ENCODE measurements at places on chromosomes 11 and 22.

DNA sequence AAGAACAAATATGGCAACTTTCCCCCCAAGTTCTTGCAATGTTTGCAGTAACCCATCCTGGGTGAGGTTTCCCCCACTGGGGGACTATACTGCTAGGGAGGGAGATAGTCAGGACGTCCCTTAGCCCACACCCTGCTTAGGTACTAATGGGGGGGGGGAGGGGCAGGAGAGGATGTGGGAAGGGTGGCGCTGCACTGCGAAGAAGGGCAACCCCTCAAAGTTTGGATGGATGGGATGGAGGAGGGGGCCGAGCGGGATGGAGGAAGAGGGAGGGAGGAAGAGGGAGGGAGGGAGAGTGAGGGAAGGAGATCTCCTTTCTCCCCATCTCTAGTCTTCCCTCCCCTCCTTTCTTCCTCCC lies 100.6 kb upstream of the HSD17B12 start:
- no peak for DNase-seq

- DNase-seq = no peak
These were observed 8.9 kb downstream of the SCARF2 start for GRCh38 chr22:20428496-20429253.

DNA sequence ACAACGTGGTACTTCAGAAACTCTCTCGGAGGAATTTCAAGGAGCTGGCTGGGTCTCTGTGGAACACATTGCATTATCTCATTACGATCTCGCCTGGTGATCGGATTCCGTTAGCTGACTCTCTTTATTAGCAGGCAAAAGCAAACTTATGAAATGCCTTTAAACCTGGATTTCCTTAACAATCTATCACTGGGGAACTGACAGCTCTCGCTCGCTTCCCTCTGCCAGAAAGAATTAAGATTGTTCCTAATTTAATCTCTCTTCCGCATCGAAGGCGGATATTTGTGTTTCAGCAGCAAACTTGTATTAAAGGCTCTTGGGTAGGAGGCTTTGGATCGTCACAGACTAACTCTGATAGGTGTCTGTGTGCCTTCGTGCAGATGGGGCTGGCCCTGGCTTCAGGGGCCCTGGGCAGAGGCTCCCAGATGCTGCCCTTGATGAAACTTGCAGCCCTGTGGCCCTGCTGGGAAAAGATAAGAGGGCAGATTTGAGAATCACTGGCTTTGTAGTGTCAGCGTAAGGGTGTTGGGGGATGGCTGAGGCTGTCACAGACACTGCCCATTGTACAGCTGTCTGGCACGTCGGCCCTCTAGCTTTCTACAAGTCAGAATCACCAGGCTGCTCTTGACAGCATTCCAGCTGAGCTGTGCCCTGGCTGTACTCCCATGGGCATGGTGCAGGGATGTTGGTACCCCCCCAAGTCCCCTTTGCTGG lies 162.2 kb upstream of the NECTIN1 start:
- DNase-seq = no peak

GRCh38 chr11:26410706-26411366 lies 78.9 kb downstream of the ANO3 start:
- DNase-seq = no peak

DNA sequence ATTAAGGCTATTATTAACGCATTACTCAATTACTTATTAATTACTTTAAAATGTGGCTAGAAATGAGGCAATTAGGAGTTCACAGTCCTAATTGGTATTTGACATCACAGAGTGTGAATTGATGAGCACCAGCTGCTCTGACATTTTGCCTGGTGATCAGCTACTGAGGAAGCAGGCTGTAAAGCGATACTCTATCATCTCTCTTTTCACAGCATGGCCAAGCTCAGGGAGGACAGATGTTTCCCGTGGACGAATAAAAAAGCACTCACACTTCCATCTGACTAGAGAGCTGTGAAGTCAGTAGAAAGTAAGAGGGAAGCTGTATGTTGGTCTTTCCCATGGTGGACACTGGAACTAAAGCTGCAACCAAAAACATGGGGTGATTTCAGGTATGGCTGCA lies 29.1 kb upstream of the SYT9 start:
- DNase-seq = no peak

GRCh38 chr22:43263645-43264514 lies 76.9 kb upstream of the TTLL12 start:
- peak; percentile 86 for DNase-seq

DNA sequence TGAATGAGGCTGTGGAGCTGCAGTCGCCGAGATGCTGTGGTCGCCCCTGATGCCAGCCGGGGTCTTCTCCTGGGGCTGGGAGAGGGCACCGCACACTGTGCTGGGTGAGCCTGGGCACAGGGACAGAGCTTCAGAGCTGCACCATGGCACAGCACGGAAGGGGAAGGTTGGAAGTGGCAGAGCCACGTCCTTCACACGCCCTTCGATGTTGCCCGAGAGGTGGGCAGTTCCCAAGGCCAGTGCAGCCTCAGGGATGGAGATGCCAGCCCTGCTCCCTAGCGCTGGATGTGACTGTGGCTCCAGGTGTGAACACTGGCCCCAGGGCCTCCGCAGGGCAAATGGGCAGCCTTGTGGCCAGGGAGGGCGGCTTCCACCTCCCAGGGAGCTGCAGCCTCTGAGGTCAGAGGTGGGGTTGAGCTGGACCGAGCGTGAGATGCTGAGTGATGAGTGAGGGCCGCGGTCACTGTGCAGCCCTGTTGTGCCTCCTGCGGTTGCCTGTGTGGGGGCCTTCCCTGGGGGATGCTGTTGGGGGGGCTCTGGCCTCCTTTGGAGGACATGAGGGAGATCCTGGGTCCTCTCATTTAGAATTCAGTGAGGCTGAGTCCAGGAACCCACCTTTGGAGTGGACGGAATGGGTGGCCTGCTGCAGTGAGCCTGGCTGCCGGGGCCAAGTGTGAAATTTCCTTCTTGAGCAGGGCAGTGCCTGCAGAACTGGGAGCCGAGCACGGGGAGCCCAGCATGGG lies 1090.0 kb downstream of the BRD1 start:
- DNase-seq = no peak

- no peak for DNase-seq
These were observed 20.0 kb downstream of the APLNR start for GRCh38 chr11:57217053-57217452.

- DNase-seq = no peak
These were observed 235.3 kb downstream of the CTTN start for GRCh38 chr11:70633610-70634009.

GRCh38 chr11:72833811-72834493 lies 19.7 kb downstream of the ATG16L2 start:
- DNase-seq = no peak

DNA sequence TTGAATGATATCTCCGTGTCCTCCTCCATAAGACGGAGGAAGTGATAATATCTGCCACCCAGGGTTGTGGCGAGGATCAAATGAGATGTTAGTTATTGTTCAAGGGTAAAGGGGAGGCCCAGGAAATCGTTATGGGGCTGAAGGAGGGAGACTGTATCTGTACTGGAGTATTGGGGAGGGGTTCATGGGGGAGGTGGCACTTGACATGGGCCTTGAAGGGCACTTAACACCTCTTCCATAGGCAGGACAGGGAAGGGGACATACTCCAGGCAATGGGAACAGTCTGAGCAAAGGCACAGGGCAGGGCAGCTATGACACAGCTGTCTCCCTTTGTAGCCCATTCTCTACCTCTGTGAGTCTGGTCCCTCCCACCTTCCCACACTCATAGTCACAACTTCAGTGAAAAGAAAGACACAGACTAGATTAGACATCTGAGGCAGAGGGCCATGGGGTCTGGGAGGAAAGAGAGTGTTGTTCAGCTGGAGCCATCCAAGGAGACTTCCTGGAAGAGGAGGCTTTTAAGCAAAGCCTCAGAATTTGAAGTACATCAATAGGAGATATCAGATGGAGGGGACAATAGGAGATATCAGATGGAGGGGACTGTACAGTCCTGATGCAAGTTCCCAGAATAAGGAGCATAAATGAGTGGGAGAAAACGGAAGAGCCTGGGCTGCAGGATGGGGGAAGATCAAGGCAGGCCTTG lies 15.8 kb upstream of the DGKZ start:
- DNase-seq = no peak

GRCh38 chr22:22746963-22747933 lies 102.8 kb downstream of the GGTLC2 start:
- no peak for DNase-seq

DNA sequence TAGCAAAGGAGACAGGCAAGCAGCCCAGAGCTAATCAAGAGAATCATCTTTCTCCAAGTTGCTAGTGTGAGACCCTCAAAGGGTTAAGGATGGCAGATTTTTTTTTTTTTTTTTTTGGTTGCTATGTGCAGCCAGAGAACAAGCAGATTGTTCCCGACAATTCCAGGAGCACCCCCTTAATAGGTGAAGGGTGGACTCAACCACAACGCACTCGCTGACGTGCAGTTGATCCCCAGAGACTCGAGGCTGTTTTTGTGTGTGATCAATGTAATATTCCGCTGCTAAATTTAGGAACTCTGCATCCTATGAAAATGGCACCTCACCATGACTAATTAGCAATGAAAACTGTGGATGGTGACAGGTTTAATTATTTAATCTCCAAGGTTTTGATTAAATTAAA lies 789.0 kb downstream of the KCNA4 start:
- no peak for DNase-seq

- no peak for DNase-seq
These were observed 1.3 kb downstream of the CLMP start for GRCh38 chr11:123193742-123194141.

- no peak for DNase-seq
These were observed 28.5 kb downstream of the ST14 start for GRCh38 chr11:130188047-130188446.

GRCh38 chr11:35343033-35343598 lies 76.2 kb downstream of the SLC1A2 start:
- DNase-seq = no peak

DNA sequence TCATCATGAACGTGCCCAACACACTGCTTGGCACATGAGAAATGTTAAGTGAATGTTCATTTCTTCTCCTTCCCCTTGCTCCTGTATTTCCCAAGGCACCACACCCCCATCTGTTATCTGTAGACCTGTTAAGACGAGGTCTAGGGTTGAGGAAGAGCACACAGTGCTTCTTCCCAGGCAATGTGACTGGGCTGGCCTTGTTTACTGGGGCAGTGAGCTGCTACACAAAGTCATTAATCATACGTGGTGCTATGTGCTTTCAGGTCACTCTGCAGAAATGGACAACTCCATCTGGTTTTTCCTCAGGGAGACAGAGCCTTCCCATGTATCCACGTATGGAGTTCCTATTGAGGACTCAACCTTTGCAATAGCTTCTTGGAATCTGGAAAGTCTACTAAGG lies 118.7 kb downstream of the KCNC1 start:
- DNase-seq = no peak

DNA sequence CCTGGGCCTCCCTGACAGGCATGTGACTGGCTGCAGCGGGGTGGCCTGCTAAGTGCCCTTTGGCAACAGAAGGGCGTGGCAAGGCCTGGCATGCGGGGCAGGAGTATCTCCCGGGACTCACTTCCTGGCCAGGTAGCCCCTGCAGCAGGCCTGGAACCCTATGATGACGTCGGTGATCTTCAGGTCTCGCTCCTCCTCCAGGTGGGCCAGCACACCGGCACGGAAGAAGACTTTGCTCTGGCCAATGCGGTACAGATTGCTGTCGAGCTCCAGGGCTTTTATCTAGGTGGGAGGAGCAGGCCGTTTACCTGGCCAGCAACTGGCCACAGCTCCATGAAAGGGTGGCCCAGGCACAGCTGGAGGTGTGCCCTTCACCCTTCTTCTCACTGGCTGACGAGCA lies 50.9 kb downstream of the APOL1 start:
- no peak for DNase-seq

- no peak for DNase-seq
These were observed 26.7 kb upstream of the PRSS23 start for GRCh38 chr11:86773513-86774252.

DNA sequence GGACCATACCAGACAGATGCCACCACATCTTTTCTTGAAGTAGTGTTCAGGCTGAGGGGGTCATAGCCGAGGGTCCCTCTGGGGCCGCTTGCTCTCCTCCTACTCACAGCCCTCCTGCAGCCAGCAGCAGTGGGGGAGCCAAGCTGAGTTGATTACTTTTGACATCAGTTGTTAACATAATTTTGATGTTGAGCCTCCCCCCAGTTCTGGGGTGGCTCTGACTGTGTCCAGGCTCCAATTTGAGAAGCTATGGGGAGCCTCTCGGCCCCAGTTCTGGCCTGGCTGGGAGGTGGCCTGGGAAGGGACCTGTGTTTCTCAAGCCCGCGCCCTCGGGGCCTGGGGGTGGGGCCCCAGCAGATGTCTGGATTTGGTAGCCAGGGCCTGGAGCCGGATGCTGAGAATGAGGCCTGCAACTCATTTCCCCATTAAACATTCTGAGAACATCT lies 47.9 kb downstream of the KCNQ1OT1 start:
- no peak for DNase-seq

DNA sequence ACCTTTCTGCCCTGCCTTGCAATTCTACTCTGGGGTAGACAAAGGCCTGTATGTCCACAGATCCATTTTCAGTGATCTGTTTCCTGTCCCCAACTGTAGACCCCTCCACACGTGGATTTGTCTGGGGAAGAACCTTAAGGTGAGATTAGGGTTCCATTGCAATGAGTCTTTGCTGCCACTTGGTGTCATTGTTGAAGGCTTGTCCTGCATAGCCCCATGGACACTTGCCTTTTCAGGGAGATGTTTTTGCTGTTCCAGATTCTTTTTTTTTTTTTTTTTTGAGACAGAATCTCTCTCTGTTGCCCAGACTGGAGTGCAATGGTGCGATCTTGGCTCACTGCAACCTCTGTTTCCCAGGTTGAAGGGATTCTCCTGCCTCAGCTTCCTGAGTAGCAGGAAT lies 21.8 kb downstream of the SERPING1 start:
- no peak for DNase-seq

GRCh38 chr11:111807076-111807475 lies 40.9 kb upstream of the PPP2R1B start:
- DNase-seq = no peak

Measured in CD14-positive monocyte (primary cell).